ENCODE measurements at places on chromosomes 2 and 18.

DNA sequence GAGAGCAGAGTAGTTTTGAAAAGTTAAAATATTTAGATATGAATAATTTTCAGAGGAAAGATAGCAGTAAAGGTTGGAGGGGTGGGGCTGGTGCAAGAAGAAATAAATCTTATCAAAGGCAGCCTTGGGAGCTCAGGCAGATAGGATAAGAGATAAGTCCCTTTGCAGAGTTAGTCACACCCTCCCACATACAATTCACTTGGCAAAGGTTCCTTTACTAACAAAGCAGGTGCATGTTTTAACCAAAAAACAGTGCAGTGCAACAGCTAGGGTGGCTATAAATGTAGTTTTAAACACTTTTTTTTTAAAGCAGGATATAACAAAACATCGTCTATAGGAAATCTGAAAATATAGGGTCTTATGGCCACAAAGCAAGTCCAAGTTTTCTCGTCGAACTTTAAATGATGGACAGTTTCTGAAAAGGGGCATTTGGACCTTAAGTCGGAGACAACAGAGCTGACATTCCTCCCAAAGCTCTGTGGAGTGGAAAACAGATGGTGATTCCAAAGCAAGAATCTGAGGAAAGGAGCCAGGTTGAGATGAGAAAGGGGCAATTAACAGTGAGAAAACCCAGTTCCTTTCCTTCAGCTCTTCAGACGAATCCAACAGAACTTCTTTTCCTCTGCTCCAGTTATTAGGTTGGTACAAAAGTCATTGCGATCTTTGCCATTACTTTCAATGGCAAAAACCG is 53.0 kb downstream of the EPHA4 start:
- DNase-seq = no peak

GRCh38 chr2:127034051-127034450 is 72.9 kb downstream of the BIN1 start:
- no peak for DNase-seq

DNA sequence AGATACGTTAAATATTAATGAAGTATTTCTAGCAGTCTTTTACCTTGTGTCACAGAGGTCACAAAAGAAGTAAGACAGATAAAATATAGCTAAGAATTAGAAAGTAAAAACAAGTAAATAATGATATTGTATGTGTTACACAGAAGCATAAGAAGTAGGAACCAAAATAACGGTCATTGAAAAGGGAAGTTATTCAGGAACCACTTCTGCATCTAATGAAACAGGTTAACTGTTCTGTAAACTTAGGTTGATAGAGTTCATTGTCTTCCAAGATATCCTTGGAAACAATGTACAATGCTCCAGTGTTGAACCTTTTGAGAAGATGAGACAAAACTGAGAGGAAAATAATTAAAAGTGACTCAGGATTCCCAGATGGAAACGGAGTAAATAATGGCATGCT is 57.1 kb upstream of the CD302 start:
- no peak for DNase-seq

DNA sequence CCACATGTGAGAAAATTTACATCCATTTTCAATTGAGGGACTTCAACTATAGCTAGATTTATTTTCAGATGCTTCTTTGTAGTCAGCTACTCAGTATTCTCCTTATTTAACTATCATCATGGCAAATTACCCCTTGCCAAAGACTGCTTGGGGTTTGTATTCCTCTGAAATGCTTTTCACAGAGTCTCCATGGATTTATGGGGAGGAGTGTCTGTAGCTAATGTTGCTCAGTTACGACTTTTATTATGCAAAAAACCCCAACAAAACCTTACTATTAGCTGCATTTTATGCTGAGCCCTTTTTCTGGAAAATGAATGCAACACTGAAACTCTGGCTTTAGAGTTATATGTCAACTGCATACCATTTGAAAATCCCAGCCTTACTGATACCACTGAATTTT is 78.6 kb downstream of the RFTN2 start:
- no peak for DNase-seq

DNA sequence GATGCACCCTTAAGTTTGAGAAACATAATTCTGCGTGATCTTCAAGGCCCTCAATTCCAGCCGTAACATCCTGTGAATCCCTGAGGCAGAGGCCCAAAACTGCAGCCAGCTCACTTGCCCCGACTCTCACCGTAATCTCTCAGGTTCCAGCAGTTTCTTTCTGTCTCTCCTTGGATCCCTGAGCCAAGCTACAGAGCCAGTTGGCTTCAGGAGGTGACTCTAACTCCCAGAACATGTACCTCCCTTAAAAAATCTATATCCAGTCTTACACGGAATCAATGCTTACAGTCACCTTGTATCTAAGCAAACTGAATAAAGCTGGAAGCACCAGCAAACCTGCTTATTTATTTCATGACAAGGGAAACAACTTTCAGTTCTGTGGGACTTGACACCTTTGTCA is 300.4 kb downstream of the SETBP1 start:
- no peak for DNase-seq

All from GM20000 (cell line).